ENCODE measurements at places on chromosomes 5 and 9.

DNA sequence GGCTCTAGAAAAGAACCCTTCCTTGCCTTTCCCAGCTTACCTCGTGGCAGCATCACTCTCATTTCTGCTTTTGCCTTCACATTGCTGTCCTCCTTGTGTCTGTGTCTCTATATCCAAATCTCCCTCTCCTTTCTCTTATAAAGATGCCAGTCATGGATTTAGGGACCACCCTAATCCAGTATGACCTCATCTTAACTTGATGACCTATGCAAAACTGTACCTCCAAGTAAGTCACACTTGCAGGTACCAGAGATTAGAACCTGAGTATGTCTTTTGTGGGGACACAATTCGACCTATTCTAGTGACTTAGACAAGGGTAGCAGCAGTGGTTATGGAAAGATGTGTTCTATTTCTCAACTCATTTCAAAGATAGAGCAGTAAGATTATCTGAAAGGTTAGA is 160.1 kb downstream of the HMHB1 start:
- no peak for DNase-seq

DNA sequence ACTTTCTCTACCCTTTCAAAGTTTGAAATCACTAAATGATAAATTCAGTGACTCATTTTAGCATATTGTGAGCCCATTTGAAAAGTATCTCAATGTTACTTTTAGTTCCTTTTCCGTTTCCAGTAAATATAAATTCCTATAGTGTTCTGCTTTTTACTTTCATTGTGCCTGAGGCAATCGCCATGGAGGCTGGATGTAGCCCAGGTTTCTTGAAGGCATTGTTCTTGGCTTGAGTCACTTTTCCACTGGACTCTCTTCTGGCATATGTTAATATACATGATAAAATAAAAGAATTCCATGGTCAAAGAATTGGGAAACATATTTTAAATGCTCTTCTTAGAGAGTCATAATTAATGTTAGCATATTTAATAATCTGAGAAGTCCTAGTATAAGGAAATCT is 327.0 kb downstream of the IZUMO3 start:
- no peak for DNase-seq

DNA sequence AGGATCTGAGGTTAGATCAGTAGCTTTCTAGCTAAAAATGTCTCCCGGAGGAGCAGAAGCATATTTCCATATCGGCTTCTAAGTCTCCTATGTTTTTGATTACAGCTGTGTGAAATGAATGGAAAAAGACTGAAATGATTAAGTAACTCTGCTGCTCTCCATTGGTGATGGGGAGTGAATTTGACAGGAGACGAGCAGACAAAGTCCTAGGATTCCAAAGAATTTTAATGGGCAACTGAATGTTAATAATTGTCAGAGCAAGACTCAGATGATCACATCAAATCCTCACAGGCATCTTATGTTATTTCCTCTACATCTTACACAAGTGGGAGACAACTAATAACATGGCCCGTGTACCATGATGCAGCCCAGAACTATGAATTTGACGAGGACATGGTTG is 66.8 kb downstream of the LIX1 start:
- DNase-seq, result no peak

- no peak for DNase-seq
These were observed 55.0 kb upstream of the IER5L start for GRCh38 chr9:129232839-129233591.

GRCh38 chr5:131270809-131271208 is 7.0 kb downstream of the CDC42SE2 start:
- no peak for DNase-seq

GRCh38 chr9:113219969-113220368 is 1.1 kb downstream of the FKBP15 start:
- peak; percentile 61 for DNase-seq

GRCh38 chr9:34521406-34522045 is 1.3 kb downstream of the ENHO start:
- DNase-seq, result no peak

- no peak for DNase-seq
These were observed 21.4 kb downstream of the UGCG start for GRCh38 chr9:111917980-111918379.

Data from stimulated activated naive CD8-positive, alpha-beta T cell treated with anti-CD3 and anti-CD28 coated beads, Interleukin-15, amount 100 ng/mL, for 72 hours (primary cell).